ENCODE measurements at places on chromosomes 3 and 15. TPM values are rescaled to one million over a fixed set of nuclear protein-coding genes. Genes with fewer than 3 reads are reported as not detected.

GRCh38 chr3:169848741-169849140, 21.0 kb downstream of the LRRC31 start:
- no peaks in the 10 kb centered on the region for H3K4me1 ChIP-seq
- H3K4me3 ChIP-seq, result no peak overlapping the region
- no peaks in the 10 kb centered on the region for H3K27me3 ChIP-seq
- H3K36me3 ChIP-seq, result no peaks in the 10 kb centered on the region
- no peak for DNase-seq
- no peak overlapping the region for H3K27ac ChIP-seq

DNA sequence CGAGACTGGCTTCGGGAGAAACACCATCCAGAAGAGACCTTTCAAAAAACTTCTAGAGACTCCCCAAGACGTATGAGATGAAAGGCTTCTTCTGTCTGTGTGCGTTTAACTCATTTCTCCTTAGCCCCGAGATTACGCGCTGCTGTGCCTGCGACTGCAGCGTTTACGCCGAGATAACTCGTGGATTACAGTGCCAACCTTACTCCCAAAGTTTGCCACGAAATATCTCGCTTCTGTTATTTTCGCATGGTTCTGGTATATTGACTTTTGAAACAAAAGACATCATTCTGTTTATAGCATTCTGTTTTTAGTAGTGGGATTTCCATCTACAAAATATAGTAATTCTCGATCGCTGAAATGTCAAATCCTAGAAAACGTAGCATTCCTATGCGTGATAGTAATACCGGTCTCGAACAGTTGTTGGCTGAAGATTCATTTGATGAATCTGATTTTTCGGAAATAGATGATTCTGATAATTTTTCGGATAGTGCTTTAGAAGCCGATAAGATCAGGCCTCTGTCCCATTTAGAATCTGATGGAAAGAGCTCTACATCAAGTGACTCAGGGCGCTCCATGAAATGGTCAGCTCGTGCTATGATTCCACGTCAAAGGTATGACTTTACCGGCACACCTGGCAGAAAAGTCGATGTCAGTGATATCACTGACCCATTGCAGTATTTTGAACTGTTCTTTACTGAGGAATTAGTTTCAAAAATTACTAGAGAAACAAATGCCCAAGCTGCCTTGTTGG, 467 bp downstream of the PGBD4 start:
- H3K27me3 ChIP-seq, result no peaks in the 10 kb centered on the region
- H3K4me1 ChIP-seq, result peaks cover 28% of the 10 kb centered on the region
- H3K27ac ChIP-seq, result peak overlapping the region; percentile 96
- no peaks in the 10 kb centered on the region for H3K36me3 ChIP-seq
- no peak for DNase-seq
- H3K4me3 ChIP-seq, result peak overlapping the region; percentile 99

DNA sequence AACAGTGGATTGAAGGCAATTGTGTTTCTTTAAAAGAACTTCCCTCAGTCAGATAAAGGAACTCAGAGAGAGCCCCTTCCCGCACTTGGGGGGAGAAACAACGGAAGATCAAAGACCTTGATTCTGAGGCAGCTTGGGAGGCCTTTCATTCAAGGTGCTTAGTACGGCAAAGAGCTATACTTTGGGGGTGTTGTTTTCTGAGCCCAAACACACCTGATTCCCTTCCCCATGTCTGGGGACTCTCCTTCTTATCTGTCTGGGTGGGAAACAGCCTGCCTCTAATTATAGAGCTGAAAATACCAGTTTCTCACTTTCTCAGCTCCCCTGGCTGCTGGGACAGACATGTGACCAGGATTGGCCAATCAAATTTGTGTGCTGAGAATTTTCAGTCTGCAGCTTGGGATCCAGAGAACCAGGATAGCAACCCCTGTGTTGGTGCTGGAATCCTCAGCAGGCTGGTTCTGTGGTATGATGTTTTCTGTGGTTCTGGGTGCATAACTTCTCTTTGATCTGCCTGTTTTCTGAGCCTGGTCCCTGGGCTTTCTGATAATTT, 19.4 kb upstream of the IQCF6 start:
- H3K4me1 ChIP-seq, result no peaks in the 10 kb centered on the region
- H3K4me3 ChIP-seq, result no peak overlapping the region
- DNase-seq, result no peak
- no peak overlapping the region for H3K27ac ChIP-seq
- no peaks in the 10 kb centered on the region for H3K36me3 ChIP-seq
- peaks cover 11% of the 10 kb centered on the region for H3K27me3 ChIP-seq

GRCh38 chr3:23713641-23714040, 92.1 kb upstream of the UBE2E1 start:
- DNase-seq, result no peak
- no peaks in the 10 kb centered on the region for H3K36me3 ChIP-seq
- H3K27me3 ChIP-seq, result no peaks in the 10 kb centered on the region
- H3K4me1 ChIP-seq, result no peaks in the 10 kb centered on the region
- no peak overlapping the region for H3K27ac ChIP-seq
- no peak overlapping the region for H3K4me3 ChIP-seq

Gene ANKRD34C
- total RNA-seq, result not detected

Gene CCR3
- total RNA-seq, result 6.0 TPM

Gene A4GNT
- not detected for total RNA-seq

Gene HCN4
- not detected for total RNA-seq

Measured in CD4-positive, CD25-positive, alpha-beta regulatory T cell (primary cell).